ENCODE measurements at places on chromosomes 12 and 14.

GRCh38 chr12:102966200-102966863 is 8.9 kb downstream of the ASCL1 start:
- no peak for DNase-seq

- DNase-seq: no peak
Observed at GRCh38 chr12:89994911-89995310, 286.3 kb upstream of the ATP2B1 start.

- DNase-seq: no peak
Observed at GRCh38 chr14:71856199-71856919, 75.9 kb upstream of the RGS6 start.

GRCh38 chr12:108803428-108804105 is 53.8 kb downstream of the SSH1 start:
- peak; percentile 64 for DNase-seq

- no peak for DNase-seq
Observed at GRCh38 chr12:122368361-122369073, 54.0 kb downstream of the CLIP1 start.

DNA sequence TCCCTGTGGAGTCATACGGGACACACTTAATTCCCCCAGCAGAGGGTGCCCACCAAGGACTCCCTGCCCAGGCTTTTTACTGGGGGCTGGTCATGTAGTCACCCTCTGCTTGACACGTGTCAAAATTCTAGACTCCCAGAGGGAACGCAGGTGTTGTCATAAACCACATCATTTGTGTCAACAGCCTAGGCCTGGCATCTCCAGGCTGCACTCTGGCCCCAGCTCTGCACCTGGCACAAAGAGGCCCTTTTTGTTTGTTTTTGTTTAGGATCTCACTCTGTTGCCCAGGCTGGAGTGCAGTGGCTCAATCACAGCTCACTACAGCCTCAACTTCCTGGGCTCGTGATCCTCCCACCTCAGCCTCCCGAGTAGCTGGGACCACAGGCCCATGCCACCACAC is 21.1 kb downstream of the BRI3BP start:
- no peak for DNase-seq

- DNase-seq: no peak
Observed at GRCh38 chr12:92108651-92109050, 37.0 kb downstream of the BTG1 start.

DNA sequence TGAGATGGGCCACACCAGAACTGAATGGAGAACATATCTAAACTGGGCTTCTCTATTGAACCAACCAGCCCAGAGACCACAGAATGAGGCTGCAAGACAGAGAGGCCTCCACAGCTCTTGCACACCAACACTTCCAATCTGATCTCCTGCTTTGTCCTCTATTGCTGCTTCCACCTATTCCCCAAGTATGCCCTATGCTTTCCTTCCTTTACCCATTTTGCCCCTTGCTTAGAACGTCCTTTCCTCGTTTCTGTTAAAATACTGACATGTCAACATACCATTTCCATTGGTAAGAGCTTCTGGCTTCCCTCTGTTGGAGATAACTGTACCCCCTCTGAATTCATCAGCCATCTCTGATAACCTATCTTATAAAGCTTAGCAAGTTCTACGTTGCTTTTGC is 2.8 kb downstream of the SLC2A13 start:
- no peak for DNase-seq

DNA sequence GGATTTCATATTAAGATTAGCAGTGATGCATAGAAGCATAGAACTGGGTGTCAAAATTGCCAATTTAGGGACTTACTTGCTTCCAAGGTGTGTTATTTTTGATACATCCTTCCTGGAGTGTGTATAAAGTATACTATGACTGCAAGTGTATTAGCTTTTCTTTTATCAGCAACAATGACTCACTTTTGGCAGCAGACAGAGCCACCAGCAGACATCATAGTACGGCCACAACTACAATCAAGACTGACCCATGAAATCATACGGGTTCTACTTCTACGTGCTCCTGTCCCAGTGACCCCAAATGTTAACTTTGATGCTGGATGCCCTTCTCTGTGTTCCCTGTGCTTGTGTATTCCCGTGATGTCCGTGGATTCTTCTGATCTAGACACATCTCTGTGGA is 443.9 kb downstream of the TMEM132D start:
- DNase-seq: no peak

DNA sequence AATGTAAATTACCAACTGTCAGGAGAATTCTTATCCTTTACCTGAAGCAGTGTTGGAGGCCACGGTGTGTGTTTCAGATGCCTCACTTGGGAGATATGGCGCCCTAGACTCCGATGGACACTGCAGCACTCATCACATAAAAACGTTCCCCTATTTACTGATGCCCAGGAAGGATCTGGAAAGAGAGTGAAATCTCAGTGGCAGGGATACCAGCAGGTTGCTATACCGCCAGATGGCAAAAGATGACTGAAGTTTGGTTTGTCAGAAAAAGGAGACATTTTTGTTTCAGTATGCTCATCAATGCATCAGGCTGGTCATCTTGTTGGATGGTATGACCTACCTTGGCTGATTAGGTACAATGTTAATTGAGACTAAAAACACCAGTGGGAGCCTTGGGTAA is 4.6 kb downstream of the GIT2 start:
- no peak for DNase-seq

- DNase-seq: no peak
Observed at GRCh38 chr12:115402443-115403180, 718.6 kb upstream of the TBX3 start.

GRCh38 chr12:90331262-90331661 is 622.6 kb upstream of the ATP2B1 start:
- no peak for DNase-seq

Measured in activated naive CD4-positive, alpha-beta T cell treated with anti-CD3 and anti-CD28 coated beads, Interleukin-2, amount 50 U/mL, for 16 hours (primary cell).